Activated T-helper 1 cell treated with Interleukin-2 at 50 U/mL for 16 hours (primary cell): ENCODE measurements at places on chromosomes 2 and 18.

- no peak for DNase-seq
Observed at GRCh38 chr2:70668911-70669310, 99.1 kb downstream of the ADD2 start.

GRCh38 chr2:173124441-173124840 is 48.8 kb downstream of the MAP3K20 start:
- DNase-seq, result no peak

- no peak for DNase-seq
Observed at GRCh38 chr2:220090050-220090449, 462.6 kb downstream of the SLC4A3 start.

GRCh38 chr18:52093171-52093570 is 246.8 kb upstream of the DCC start:
- no peak for DNase-seq

GRCh38 chr2:180255981-180256380 is 248.9 kb upstream of the CWC22 start:
- no peak for DNase-seq

GRCh38 chr18:55840601-55841170 is 252.7 kb upstream of the TCF4 start:
- DNase-seq, result no peak

- no peak for DNase-seq
Observed at GRCh38 chr2:96207774-96208142, 869 bp downstream of the STARD7 start.

- no peak for DNase-seq
Observed at GRCh38 chr18:23386317-23386716, 66.8 kb upstream of the RIOK3 start.

GRCh38 chr2:181745796-181746540 is 65.7 kb upstream of the NEUROD1 start:
- DNase-seq, result no peak

- no peak for DNase-seq
Observed at GRCh38 chr2:200677721-200678532, 92.1 kb downstream of the AOX1 start.

DNA sequence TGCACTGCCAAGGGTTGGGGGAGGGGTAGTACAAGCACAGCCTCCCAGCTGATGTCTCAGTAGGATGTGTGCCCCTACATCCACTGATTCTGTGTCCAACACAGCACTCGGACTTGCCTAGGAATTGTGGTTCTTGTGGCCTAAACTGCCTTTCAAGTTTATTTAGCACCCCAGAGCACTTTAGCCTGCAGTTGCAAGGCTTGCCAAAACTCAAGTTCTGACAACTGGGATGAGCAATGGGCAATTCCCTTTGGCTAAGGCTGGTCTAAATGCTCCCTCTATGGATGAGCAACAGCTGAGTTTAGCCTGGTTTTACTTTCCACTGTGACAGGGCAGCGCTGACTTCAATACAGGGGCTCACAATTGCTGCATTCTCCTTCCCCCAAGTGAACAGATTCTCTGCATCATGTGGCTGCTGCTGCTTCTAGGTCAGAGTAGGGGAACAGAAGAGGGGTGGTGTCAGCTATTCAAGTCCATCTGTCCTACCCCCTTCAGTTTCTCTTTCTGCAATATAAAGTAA is 471.5 kb downstream of the PIK3C3 start:
- DNase-seq, result no peak

- DNase-seq, result no peak
Observed at GRCh38 chr2:6780765-6781274, 84.9 kb downstream of the CMPK2 start.

DNA sequence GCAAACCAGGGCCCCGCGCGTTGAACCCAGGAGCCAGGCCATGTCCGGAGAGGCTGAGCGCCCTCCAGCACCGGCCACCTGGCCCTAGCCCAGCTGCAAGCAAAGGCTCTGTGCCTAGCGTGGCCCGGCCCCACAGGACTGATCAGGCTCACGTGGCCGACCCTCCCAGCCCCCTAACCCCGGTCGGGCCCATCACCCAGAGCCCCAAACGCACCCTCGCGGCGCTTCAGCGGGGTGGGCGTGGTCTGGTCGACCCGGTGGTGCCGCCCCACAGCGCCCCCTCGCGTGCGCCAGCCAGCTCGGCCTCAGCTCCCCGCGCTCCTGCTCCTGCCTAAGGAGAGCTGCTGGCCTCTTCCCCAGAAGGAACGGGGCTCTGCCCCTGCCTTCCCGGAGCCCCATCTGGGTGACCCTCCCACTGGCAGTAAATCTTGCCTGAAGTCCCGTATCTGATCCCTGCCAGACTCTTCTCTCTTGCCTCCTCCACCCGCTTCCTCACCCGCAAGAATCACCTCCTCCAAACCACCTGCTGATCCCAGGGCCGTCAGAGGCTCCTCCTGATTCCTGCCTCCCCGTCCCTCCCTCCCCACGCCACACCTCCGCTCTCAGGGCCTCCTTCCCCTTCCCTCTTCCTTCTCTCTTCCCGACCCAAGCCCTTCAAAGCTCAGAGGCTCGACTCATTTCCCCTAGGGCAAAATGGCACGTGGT is 12.3 kb upstream of the TEX51 start:
- no peak for DNase-seq

DNA sequence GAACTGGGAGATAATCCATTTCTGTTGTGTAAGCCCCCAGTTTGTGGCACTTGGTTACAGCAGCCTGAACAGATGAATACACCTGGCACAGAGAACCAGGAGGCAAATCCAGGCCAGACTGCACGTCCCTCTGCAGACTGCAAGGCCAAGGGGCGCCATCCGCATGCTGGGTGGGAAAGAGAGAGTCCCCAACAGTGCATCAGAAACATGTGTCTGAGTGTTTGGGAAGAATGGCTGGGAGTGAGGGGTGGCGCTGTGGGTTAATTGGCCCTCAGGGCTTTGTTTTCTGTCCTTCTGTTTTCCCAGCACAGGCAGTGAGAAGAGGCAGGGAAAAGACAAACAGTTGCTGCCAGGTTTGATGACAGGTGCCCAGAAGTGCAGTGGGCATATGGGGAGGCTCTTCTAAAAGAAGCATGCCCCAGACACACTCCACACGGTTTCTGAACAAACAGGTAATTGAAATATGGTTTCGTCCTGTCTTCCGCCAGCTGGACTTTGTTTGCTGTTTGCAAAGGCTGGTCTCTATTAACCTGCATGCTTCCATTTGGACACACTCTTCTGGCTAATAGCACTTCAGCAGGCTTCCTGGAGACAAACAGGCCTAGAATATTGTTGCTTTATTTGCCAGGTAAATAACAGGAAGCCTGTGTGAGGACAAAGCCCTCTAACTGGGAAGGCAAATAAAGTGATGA is 43.4 kb upstream of the SEC11C start:
- no peak for DNase-seq

GRCh38 chr2:234544659-234545611 is 48.1 kb upstream of the ARL4C start:
- peak; percentile 61 for DNase-seq

- DNase-seq, result no peak
Observed at GRCh38 chr2:234730066-234730640, 221.7 kb upstream of the SH3BP4 start.

GRCh38 chr2:138023976-138024375 is 59.7 kb downstream of the HNMT start:
- DNase-seq, result no peak

DNA sequence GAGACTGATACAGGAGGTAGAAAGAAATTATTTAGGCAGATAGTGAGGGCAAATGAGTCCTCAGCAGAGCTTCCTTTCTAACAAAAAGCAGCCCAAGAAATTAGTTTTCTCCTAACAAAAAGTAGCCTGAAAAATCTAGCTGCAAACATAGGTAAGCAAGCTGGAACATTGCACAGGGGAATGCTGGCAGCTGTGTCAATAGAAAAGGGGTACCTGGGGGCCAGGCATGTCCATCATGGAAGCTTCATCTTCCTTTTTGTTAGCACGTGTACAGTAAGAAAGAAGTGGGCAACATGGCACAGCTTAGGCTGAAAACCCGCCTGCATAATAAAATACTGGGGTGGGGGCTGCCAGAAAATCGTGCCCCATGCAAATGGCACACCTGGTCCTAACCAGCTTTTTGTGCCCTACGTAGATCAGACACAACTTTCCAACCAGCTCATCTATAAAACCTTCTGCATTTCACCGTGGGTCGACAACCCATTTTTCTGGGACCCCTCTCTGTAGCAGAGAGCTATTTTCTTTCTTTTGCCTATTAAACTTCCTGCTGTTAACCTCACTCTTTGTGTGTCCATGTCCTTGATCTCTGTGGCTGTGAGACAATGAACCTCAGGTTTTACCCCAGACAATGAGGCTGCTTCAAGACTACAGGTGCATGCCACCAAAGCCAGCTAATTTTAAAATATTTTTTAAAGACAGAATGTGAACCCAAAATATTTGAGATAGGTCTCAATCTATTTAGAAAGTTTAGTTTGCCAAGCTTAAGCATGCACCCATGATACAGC is 6.6 kb upstream of the MTHFD2 start:
- no peak for DNase-seq

DNA sequence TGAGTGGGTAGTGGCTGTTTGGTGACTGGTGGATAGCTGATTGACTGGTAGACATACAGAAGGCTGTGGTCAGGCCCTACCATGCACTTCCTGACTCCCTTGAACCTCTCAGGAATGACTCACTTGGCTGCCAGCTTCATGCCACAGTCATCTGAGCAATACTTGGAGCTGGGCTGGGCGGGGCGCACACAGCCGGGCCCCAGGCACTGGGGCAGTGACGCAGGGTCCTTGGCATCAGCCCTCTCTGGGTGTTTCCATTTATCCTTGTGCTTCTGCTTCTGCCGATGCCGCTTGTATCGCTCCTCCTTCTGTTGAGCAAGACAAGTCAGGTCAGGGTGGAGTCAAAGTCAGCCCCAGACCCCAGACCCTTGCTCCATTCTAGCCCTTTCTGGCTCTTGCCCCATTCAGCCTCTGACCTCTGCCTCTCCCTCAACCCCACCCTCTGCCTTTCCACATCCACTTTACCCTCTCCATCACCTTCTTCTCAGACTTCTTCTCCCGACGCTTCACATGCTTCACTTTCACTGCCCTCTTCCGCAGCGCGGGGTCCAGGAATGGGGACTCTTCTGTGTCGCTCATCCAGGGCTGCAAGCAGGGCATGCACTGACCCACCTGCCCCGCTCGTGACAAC is 3.0 kb upstream of the MBD1 start:
- DNase-seq, result no peak

DNA sequence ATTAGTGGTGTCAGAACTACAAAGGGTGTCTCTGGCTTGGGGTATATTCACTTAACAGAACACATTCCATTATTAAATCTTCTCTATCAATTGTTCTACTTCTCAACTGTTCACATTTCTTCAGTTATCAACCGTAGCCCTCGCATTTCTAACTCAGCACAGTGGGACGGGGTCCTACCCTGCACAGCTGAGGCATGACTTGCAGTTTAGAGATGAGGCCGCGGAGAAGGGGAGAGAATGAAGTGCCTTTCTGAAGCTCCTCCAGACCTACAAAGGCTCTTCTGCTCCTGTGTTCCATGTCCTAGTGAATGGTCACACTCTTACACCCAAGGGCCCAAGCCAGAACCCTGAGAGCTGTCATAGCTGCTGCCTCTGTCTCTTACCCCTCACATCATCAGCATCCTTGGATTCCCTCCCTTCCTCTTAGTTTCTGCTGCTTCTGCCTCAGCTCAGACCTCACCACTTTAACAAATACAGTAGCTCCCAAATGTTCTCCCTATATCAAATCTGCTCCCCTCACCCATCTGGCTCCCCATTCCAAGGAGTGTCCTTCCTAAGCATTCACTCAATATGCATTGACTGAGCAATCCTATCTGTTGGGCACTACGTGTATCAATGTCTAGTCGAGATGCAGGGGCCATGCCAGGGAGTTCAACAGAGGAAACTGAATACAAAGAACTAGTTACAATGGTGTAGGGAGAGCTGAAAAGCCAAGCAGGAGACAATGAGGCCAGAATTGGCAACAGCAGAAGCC is 34.3 kb upstream of the MRPL19 start:
- no peak for DNase-seq

DNA sequence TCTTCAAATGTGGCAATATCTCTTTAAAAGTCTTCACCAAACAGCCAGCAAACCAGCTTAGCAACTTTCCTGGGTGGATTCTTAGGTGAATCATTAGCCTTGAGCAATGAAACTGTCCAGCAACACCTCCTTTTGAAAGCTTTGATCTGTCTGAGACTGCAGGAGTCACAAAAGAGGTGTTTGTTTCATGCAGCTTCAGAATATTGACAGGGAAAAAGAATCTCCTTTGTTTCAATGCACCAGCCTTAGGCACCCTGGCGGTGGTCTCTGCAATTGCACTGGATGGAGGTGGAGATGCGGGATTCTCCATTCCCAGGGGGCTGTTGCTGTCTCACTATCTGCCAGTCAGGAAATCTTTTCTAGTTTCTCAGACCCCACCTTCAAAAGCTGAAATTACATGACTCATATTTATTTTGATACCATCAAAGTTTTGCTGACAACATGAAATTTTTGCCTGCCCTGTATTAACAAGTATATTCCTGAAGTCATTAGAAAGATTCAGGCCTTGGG is 76.0 kb upstream of the DSG1 start:
- no peak for DNase-seq
